ENCODE measurements at places on chromosomes 4 and X. TPM values are rescaled to one million over a fixed set of nuclear protein-coding genes. Genes with fewer than 3 reads are reported as not detected.

DNA sequence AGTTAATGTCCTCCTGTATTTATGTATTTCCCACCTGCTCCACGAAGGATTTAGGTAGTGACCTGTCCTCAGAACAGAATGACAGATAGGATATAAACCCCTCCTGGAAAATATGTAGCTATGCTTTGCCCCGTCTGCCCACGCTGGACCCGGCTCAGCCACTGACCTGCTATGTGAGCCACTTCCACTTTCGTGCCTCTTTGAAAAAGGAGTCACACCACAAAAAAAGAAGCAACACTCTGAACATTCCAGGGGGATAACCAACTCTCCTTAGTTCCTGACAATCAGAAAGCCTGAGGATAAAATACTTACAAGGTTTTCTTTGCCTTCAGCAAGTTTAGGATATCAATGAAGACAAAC is 11.1 kb downstream of the ACSL1 start:
- no peak overlapping the region for H3K27ac ChIP-seq
- peaks cover 7% of the 10 kb centered on the region for H3K4me1 ChIP-seq
- no peak overlapping the region for H3K4me3 ChIP-seq
- H3K27me3 ChIP-seq = no peaks in the 10 kb centered on the region

DNA sequence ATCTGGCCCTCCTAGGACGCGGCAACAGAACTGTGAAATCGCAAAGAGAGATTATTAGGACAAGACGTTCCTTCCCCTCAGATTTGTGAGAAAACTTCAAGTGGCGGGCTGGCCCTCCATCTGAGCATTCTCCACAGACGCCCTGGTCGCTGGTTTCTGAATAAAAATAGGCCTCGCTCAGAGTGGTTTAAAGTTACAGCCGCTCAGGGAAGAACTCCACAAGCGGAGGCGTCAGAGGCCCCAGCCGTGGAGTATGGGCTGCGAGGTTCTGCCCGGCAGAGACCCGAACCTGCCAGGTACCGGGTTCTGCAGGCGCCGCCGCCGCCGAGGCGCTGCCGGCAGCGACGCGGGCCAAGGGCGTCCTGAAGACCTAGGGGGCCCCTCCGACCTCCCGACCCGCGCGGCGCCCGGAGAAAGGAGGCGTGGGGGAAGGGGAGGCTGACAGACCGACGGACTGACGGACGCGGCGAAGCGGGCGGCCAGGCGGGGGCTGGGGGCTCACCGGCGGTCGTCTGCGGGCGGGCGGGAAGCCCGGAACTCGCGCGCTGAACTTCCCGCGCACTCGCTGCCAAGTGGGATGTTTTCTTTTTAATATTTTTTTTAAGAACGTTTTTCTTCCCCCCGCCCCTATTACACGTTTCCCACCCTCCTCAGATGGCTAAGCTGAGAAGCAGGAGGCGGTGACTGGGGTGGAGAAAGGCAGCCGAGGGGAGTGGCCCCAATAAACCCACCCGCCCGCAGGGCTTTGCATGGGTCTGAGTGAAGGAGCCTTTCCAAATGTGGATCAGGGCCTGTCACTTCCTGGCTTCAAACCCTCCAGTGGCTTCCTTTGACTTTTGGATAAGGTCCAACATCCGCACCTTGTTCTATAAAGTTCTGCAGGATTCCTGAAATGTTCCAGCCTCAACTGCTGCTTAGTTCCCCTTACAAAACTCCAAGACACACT is at the start of gene PABPC4L:
Gene PABPC4L (minus strand): TSS at position 574 of the 946 bp plus-strand sequence. CDS start 770 bp downstream, outside the sequence.
- H3K4me3 ChIP-seq = peak within 1 kb of the TSS; percentile 42
- H3K27me3 ChIP-seq = no peaks in the 10 kb centered on the region
- no peak within 1 kb of the TSS for H3K27ac ChIP-seq
- H3K4me1 ChIP-seq = no peaks in the 10 kb centered on the region

- H3K27me3 ChIP-seq = no peaks in the 10 kb centered on the region
- H3K4me1 ChIP-seq = no peaks in the 10 kb centered on the region
- H3K36me3 ChIP-seq = no peaks in the 10 kb centered on the region
- H3K4me3 ChIP-seq = no peak overlapping the region
Measured at GRCh38 chr4:181278941-181279340, 964.3 kb upstream of the TENM3 start.

DNA sequence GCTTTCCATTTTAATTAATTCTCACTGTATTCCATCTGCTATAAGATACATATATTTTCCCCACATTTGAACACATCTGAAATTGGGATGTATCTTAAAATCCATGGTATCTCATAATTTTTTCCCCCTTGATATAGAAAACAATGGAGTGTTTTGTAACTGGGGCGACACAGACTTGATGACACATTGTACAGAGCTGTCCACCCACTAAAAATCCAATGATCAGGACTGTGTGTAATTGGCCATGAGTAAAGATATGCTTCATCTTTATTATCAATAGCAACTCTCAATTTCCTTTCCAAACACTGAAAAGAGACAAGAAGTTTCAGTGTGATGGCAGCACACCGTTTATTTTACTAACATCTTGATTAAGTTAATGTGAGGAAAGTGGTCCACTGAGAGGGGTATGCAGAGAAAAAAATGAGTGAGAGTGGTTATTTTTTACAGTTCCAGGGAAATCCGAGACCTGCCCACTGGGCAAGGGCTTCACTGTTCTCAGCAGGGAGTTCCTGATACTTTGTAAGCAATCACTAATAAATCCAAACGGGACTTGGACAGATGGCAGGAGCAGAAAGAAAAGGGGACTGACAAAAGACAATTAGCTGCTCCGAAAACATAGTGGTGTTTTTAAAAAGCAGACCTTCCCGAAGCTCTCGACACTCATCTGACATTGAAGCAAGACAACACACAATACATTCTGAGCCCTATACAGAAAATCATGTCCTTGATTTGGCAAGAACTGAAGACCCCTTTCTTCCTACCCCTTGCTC is 149.4 kb downstream of the TSPAN5 start:
- peaks cover 22% of the 10 kb centered on the region for H3K4me1 ChIP-seq
- peak overlapping the region; percentile 96 for H3K27ac ChIP-seq
- DNase-seq = no peak
- peaks cover 5% of the 10 kb centered on the region for H3K36me3 ChIP-seq
- H3K4me3 ChIP-seq = no peak overlapping the region

The TASL gene
- total RNA-seq = not detected

The DUSP9 gene
- total RNA-seq = under 0.01 TPM

- peaks cover 2% of the 10 kb centered on the region for H3K4me1 ChIP-seq
- no peak overlapping the region for H3K4me3 ChIP-seq
- H3K27ac ChIP-seq = no peak overlapping the region
Measured at GRCh38 chr4:78923464-78924312, 15.6 kb downstream of the PAQR3 start.

DNA sequence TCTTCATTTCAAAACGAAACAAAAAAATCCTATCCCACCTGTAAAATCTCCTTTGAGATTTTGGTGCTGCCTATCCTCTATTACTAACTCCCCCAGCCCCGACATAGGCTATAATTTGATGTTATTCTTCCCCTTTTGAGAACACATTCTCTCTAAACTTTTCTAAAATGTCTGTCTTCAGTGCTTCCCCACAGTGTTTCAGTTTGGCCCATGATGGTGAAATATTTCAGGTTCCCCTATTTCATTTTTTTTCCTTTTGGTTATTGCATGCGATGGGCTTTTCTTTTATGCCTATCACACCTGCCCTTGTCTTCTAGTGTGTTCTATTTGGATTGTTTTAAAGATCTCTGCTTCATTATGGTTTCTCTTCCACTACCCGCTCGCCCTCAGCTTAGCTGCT is 14.7 kb downstream of the BCORL1 start:
- DNase-seq = no peak
- H3K27me3 ChIP-seq = no peaks in the 10 kb centered on the region
- no peaks in the 10 kb centered on the region for H3K4me1 ChIP-seq
- no peak overlapping the region for H3K27ac ChIP-seq

The SORBS2 gene
- total RNA-seq = under 0.01 TPM

DNA sequence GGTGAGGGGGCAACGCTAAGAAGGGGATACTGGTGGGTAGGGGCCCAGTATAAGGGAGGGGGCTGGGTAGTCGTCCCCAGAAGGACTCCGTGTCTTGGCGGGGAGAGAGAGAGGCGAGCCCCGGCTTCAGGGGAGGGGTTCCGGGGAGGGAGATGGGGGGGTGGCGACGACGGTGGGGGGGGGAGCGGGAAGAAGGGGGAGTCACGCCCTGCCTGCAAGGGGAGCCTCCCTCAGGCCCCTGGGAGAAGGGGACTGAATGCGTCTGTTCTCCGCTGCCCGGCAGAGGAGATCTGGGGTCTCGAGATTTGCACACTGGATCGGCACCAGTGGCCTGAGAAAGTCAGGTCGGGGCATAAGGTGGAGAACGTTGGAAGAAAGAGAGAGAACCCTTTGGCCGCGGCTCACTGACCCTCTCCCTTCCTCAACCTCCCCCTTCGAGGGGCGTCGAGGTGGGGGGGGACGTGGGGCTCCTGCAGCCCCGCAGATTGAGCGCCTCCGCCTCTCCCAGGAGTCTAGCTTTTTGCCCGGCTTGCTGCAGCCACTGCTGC is 609 bp upstream of the BCORL1 start:
- H3K27me3 ChIP-seq = peaks cover 15% of the 10 kb centered on the region
- H3K36me3 ChIP-seq = no peaks in the 10 kb centered on the region
- H3K27ac ChIP-seq = no peak overlapping the region
- DNase-seq = no peak
- H3K4me3 ChIP-seq = peak overlapping the region; percentile 71

The ARHGEF6 gene
- total RNA-seq = 3.1 TPM

DNA sequence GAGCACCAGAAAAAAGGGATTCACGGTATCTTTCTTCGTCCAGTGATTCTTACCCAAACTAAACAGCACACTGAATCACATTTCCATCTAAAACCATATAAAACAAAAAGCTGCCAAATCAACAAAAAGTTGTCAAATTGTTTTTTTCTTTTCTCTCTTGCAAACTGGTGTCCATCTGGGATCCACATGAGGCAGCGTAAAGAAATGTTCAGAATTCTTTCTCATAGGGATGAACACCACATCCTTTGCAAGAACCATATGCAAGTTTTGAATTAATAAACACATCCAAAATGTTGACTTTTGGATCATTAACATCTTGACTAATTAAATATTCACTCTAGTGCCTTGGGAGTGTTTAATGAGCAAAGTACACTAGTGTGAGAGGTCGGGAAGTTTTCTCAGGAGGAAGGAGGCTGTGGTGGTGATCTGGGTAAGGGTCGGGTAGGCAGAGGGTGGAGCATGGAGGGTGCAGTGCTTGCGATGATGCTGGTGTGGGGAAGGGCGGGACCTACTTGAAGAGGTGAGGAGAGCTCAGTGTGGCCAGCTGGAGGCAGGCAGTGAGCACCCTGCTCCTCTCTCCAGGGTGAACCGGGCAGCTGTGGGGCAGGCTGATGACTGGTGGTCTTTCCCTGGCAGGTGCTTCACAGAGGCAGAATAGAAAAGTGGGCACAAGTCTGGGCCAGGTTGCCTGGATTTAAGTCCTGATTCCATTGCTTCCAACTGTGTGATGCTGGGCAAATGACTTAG is 72.8 kb downstream of the NSUN7 start:
- peaks cover 37% of the 10 kb centered on the region for H3K36me3 ChIP-seq
- H3K27ac ChIP-seq = no peak overlapping the region
- no peaks in the 10 kb centered on the region for H3K4me1 ChIP-seq
- no peaks in the 10 kb centered on the region for H3K27me3 ChIP-seq
- H3K4me3 ChIP-seq = no peak overlapping the region

The SPINK2 gene
- not detected for total RNA-seq

DNA sequence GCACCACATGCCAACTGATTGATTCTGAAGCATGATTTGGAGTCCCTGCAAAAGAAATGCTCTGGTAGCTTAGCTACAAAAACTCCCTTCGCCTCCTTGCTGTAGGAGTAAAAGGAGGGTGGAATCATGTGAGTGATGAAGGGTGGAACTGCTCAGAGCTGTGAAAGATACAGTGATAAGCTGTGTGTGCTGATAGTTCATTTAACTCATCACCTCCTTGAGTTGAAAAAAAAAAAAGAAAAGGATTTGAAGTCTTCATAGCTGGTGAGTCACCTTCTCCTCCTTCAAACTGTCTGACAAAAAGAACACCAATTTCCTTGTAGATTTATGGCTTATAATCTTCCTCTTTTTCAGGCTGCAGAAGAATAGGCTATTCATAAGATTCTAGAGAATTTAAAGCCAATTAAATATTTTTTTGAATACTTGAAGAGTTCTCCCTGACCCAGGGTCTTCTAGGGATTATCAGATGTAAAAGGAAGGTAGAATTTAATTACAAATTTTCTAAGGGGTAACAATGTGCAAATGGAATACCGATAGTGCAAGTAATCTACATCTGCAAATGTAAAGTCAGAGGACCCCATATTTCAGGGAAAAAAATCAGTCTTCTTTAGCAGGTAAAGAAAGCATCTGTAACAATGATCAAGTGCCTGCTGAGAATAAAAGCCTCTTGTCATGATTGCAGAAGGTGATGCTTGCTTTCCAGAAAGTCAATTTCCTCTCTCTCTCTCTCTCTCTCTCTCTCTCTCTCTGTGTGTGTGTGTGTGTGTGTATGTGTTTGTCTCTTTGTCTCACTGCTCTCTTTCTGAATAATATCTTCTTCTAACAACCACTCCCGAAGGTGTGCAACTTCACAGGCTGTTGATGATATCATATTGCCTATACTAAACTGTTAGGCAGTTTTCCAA is 208.8 kb upstream of the VEGFC start:
- DNase-seq = peak; percentile 65
- peaks cover 7% of the 10 kb centered on the region for H3K4me1 ChIP-seq
- H3K27me3 ChIP-seq = no peaks in the 10 kb centered on the region
- no peaks in the 10 kb centered on the region for H3K36me3 ChIP-seq
- no peak overlapping the region for H3K4me3 ChIP-seq
- H3K27ac ChIP-seq = no peak overlapping the region

The FRAS1 gene
- total RNA-seq = under 0.01 TPM

GRCh38 chr4:12488672-12489071 is 995.5 kb downstream of the RAB28 start:
- no peaks in the 10 kb centered on the region for H3K27me3 ChIP-seq
- no peaks in the 10 kb centered on the region for H3K4me1 ChIP-seq
- no peaks in the 10 kb centered on the region for H3K36me3 ChIP-seq
- no peak overlapping the region for H3K4me3 ChIP-seq
- no peak overlapping the region for H3K27ac ChIP-seq

GRCh38 chr4:47287735-47288134 is 175.8 kb downstream of the COMMD8 start:
- H3K4me3 ChIP-seq = no peak overlapping the region
- no peaks in the 10 kb centered on the region for H3K36me3 ChIP-seq
- peak; percentile 87 for DNase-seq

DNA sequence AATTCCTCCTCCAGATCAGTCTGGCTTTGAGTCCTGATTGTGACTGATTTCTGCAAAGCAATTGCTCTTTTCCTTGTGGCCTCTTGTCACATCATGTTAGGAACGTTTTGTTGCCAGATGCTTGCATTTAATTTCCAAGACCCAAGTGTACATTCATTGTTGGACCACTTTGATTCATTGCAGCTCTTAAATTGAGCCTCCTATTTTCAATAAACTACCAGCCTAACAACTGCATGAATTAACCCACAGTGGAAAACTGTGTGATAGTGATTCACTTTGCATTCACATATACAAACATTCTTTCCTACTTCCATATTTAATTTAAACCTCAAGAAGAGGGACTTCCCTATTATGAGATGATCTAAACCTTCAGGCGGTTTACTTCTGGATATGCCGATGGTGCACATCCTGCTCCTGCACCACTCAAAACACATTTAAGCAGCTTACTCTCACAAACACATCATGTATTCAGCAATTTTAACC is 118.4 kb downstream of the AFF1 start:
- no peak overlapping the region for H3K27ac ChIP-seq
- H3K4me3 ChIP-seq = no peak overlapping the region
- peak; percentile 53 for DNase-seq
